Naive B cell (primary cell): ENCODE measurements at places on chromosomes 2 and 18.

DNA sequence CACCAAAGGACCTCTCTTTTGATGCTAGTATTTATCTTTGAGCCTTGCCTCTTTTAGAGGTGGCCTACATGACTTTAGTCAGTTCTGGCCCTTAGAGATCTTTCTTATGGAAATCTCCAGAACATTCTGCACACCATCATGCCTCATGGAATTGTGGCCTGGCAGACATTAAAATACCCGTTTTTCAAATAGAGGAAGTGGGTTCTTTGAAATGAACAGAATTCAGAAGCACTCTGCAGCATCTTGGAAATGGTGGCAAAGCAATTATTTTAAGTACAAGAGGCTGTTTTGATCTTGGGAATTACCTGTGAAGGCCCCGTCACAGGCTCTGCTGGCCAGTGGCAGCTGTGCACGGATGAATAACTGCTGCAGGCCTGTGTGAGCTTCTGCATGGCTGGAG, 40.7 kb upstream of the APCDD1 start:
- no peak for DNase-seq

GRCh38 chr2:209525331-209525730, 101.5 kb downstream of the MAP2 start:
- no peak for DNase-seq

DNA sequence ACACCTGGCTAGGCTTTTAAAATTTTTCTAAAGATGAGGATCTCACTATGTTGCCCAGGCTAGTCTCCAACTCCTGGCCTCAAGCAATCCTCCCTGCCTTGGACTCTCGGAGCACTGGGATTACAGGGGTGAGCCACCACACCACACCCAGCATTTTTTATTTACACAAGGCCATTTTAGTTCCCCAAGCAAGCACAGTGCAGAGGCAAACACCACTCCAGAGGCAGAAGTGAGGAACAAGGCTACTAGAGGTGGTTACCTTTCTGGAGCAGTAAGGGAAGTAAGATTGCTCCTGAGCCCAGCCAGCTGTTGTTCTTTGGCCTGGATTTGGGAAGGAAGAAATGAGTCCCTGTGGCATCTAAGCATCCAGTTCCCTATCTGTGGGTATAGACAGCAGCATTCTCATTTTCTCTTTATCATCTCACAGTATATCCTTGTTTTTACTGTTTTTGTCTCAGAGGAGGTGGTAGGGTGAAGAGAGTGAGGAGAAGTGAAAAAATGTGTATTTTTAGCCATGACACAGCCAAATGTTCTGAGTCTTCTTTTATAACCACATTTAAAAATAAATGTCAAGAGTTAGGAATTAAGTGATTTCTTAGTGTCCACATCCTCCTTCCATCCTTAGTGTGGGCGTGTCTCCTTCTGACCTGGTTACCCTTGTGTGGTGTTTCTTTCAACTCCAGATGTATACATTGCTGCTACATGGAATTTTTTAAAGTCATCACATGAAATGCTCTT, 10.5 kb upstream of the TTC39C start:
- DNase-seq: no peak

GRCh38 chr18:70464343-70465114, 175.7 kb downstream of the SOCS6 start:
- no peak for DNase-seq

GRCh38 chr2:18046017-18046416, 167.6 kb downstream of the KCNS3 start:
- DNase-seq: no peak

GRCh38 chr2:70199320-70199864, 8.6 kb upstream of the C2orf42 start:
- DNase-seq: no peak

- no peak for DNase-seq
Observed at GRCh38 chr2:143691121-143691520, 561.9 kb downstream of the ARHGAP15 start.

GRCh38 chr2:3222636-3223035, 155.0 kb downstream of the EIPR1 start:
- DNase-seq: no peak

GRCh38 chr18:35731701-35732100, 150.2 kb downstream of the GALNT1 start:
- DNase-seq: no peak

- DNase-seq: no peak
Observed at GRCh38 chr18:62755454-62755853, 40.1 kb downstream of the PHLPP1 start.

DNA sequence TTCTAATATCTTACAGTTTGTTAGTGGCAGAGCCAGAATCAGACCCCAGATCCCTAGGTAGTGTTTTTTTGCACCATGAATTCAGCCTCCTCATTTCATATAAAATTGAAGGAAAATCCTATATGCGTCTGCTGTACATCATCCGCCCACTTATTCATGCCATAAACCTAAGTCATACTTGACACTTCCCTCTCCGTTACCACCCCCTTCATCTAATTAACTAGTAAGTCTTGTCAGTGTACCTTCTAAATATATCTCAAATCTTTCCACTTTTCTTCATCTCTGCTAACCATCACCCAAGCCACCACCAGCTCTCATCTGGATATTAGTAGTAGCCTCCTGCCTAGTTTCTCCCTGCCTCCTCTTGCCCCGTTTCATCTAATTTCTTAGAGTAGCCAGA, 248.7 kb upstream of the SIX3 start:
- DNase-seq: no peak

DNA sequence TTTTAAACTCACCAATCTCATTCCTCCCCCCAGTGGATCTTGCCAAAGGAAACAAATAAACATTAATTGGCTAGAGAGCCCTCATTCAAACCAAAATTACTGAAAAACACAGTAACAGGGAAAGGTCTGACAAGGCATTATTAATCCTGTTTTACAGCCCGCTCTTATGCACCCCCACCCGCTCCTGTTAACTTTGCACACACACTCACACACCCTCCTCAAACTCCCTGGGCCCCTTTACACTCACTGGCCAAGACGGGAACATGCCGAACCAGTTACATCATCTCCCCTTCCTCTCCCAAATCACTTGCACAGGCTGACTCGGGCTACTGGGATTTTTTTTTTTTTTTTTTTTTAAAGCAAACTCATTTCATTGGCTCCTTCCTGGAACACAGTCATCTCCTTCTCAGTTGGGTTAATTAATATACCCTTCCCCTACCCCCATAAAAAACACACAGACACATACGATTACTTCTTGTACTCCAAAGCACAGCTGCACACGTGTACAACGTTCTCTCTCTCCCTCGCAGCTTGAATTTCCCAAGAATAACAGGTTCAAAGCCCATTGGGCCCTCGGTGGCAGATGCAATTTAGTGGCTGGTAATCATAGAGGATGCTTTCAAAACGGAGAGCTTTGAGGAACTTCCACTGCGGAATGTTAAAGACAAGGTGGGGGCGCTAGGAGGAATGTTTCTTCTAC, 31.8 kb downstream of the KLF7 start:
- no peak for DNase-seq
